ENCODE measurements at places on chromosomes 5 and 9.

GRCh38 chr9:118652912-118653311 is 716.3 kb downstream of the BRINP1 start:
- DNase-seq = no peak

- DNase-seq = no peak
Measured at GRCh38 chr5:132506094-132506692, 15.6 kb upstream of the IRF1 start.

DNA sequence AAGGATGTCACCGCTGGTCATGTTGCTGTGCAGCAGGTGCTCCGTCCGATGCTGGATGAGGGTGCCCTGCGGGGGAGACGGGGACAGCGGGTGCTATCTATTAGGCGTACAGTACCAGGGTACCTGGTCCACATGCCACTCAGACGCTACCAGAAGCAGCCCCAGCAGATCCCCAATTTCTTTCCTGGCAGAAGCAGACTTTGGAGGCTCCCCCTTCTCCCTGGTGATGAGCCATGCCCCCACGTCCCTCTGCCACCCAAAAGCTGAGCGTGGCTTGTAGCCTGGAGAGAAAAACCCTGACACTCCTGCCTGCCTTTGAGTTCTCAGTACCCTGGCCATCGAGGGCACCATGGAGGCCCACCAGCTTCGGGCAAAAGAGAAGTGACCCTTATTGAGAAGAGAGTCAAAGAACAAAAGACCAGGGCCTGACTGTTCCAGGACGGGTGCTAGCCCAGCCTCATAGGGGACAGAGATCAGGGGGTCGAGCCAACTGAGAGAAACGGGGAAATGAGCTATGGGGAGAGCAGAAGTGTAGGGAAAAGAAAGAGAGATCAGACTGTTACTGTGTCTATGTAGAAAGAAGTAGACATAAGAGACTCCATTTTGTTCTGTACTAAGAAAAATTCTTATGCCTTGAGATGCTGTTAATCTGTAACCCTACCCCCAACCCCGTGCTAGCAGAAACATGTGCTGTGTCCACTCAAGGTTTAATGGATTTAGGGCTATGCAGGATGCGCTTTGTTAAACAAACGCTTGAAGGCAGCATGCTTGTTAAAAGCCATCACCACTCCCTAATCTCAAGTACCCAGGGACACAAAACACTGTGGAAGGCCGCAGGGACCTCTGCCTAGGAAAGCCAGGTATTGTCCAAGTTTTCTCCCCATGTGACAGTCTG is 62.0 kb upstream of the ZNF354B start:
- no peak for DNase-seq

- DNase-seq = no peak
Measured at GRCh38 chr5:34818717-34819116, 20.2 kb upstream of the TTC23L start.

GRCh38 chr9:4666042-4666699 is at the start of gene SPATA6L:
SPATA6L (minus strand) TSS chr9:4666480; CDS start chr9:4666250, 230 bp downstream.
- peak; percentile 34 for DNase-seq

DNA sequence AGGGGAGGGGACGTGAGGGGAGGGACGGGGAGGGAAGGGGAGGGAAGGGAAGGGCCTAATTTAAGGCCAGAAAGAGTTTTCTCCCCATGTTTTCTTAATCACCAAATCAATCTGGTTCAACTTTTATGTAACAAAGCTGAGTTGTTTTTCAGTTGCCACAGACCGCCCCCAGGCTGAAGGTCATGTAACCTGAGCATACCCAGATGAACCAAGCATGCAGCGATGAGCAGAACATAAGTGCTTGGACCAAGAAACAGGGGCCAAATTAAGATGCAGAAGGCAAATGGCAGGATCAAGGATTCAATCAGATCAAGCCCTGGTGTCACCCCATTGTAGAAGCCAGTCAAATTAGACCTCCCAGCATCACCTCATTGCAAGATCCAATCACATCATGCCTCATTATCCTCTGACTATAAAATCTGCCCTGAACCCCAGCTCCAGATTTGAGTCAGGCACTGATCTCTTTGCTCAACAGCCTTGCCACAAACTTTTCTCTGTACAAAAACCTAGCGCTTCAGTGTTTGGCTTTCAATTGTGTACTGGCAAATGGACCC is 113.5 kb upstream of the TNPO1 start:
- DNase-seq = no peak
